Fibroblast of the conjunctiva (primary cell): ENCODE measurements at places on chromosomes 3 and 15.

- DNase-seq = no peak
Measured at GRCh38 chr3:52277972-52278509, 408 bp downstream of the WDR82 start.

DNA sequence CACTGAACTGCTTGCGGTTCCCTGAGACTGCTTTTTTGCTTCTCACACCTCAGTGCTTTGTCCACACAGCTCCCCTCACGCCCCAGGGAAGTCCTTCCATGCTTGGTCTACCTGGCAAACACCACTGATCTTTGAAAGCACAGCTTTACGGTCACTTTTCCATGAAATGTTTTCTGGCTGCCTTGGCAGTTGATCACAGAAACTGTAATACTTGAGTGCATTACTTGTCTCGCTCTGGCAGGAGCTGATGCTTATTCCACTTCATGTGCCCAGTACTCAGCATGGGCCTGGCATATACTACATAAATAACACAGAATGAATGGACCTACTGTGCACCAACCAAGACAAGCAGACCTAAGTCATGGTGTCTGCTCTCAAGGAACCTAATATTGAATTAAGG is 121.1 kb downstream of the MEX3B start:
- no peak for DNase-seq

DNA sequence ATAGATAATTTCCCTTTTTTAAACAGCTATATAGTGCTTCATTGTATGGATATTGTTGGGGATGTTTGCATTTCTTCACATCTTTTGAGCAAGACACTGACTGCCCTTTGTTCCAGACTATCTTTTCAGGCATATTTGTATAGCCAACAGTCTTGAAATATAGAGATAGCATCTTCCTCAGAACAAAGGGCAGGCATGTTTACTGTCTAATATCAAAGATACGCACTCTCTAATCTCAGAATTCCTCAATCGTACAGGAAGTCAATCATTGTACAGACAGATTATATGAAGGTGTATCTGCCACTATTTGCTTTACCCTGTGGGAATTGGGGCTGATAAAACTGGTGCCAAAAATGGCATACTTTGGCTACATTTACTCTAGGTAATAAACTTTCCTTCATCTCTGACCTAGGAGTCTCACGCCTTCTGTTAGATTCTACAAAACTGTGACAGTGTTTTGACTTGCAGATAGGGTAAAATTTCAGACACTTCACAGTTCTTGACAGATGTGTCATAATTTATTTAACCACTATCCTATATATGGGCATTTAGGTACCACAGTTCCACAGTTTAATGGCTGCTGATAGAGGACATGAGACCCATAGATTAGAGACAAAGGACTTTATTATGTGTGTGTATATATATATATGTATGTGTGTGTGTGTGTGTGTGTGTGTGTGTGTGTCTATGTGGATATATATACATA is 321.0 kb downstream of the IGSF11 start:
- no peak for DNase-seq

DNA sequence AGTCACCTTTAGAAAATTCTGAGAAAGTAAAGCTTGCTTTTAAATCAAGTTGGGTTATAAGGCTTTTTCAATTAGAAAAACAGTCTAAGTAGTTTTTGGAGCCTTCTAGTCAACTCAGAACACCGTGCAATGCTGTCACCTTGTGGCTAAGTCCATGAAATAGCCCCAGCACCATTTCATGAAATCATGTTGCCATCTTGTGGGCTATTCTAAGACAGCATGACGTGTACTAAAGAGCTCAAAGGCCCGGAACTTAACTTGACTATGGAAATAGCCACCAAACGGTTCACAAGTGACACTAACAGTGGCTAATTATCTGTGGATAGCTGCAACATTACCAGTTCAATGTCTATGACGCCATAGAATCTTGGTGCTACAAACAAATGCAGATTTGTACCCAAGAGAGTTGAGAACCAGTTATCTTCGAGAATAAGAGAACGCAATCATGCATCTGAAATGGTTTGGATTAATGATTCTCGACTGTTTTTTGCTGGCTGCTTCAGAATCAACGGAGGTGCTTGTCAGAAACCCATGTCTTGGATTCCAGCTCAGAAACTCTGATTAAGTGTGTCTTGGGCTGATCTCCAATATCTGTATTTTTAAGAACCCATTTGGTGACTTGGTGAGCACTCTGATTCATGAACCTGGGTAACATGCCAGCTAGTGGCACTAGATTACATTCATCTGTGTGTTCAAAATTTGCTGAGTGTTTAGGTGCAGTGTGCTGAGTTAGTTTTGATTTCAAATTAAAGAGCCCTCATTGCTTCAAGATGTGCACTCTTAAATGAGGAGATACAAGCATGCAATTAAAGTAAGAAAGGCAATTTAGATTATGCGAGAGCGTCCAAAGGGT is 111.2 kb upstream of the MCTP2 start:
- peak; percentile 83 for DNase-seq

DNA sequence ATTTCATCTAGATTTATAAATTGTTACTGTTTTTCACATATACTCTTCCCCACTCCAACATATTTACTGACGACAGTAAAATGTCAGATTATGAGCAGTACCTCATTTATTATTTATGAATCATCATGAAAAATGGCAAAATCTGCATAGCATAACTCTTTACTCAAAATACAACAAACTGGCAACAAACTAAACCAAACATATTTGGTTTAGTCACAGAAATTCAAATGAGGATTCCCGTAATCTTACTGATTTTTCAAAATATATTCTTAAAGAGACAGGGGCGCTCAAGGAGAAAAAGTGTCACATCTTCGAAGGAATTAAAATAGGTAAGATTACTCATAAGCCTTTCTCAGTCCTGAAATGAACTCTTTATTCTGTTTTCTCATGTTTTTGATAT is 3.0 kb upstream of the GPR87 start:
- DNase-seq = no peak

GRCh38 chr3:155449613-155450267 is 156.3 kb upstream of the STRIT1 start:
- DNase-seq = no peak

- no peak for DNase-seq
Measured at GRCh38 chr15:38243278-38244055, 9.2 kb upstream of the SPRED1 start.

DNA sequence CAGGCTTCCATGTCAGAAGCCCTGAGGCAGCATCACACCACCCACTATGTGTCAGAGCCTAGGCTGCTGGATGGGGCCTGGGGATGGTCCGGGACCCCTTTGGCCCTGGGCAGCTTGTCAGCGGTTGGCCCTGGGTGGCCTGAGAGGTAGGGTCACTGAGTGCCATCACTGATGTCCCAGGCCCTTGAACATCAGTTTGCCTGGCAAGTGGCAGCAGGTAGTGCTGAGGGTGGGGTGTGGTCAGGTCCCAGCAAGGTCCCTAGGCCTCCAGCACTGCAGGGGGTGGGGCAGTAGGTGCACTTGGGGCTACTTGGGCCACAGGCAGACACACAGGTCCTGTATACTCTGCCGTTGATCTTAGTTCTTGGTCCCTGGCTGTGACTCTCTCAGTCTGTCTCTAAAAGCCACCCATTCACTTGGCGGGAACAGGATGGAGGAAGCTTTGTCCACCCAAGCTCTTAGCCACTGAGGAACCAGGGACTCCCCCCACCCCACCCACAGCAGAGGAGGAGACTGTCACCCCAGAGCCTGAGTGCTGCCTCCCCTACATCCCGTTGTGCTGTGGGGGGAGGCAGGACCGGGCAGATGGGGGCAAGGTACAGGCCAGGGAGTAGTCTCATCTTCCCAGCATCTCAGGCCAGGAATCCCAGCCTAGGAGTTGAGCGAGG is 5.8 kb downstream of the GNAI2 start:
- no peak for DNase-seq

DNA sequence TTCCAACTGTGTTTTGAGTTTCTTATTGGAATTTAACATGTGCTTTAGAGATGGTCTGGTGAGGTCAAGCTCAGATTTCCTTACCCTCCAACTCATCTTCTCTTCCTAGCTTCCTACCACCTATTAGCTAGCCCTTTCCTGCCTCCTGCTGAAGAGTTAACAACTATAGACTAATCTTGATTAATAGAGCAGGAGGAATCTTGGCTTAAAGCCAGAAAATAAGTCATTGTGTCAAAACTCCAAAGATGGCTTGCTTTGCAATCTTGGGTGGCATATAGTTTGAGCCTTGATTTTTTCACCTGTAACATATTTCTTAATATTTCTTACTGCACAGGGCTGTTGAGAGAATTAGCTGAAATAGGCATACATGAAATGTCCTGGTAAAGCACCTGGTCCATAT is 27.3 kb downstream of the BCL2L10 start:
- DNase-seq = no peak

DNA sequence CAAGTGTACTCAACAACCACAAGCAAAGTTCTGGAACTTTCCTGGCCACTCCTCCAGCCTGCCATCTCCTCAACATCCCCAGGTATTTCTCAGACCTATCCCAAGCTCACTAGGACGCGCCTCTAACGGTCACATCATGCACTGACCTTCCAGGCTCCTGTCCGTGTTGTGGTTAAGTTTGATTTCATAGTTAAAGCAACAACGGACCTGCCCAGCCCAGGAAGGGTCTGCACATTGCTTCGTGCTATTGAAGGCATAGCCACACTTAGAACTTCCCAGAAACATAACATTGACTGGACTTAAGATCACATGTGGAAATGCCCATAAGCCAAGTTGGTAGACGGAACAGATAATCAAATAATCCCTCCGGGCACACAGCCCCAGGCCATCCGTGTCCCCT is 85.1 kb downstream of the OCA2 start:
- no peak for DNase-seq

DNA sequence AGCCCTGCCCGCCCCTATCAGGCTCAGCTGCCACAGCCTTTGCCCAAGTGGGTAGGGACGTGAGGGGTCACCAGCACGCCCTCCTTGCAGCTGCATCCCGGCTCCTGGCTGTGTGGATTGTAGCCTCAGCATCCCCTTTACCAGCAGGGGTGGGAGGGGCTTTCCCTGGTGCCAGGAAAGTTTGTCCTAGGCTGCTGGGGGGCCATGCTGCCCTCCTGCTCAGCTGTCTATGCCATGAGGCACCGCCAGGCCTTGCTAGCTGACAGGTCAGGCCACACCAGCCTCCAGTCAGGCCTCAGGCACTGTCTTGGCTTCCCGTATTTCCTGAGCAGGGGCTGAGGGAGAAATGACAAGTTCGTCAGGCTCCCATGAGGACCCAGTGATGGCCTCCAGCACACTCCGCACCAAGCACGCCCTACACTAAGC is 32.3 kb downstream of the TKT start:
- DNase-seq = no peak

- no peak for DNase-seq
Measured at GRCh38 chr3:10986592-10986991, 6.0 kb upstream of the SLC6A1 start.

DNA sequence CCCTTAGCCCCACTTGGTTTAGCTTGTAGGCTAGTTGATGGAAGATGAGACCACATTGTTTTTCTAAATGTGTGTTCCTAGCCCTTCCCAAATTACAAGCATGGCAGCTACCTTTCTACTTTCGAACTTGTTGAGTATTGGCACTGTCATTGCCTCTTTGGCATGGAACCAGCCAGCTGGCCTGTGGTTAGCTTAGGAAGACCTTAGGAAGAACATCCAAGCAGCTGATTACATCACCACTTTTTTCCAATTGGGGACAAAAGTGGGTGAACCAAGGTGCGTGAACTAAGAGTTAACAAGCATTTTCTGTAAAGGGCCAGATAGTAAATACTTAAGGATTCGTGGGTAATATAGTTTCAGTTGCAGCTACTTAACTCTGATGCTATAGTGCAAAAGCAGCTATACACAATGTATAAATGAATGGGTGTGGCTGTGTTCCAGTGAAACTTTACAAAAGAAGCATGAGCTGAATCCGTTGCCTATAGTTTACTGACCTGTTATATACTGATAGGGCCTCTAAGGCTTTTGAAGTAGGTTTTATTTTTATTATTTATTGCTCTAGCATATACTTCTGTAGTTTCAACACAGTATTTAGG is 8.5 kb downstream of the KLHL18 start:
- DNase-seq = no peak

- no peak for DNase-seq
Measured at GRCh38 chr3:129248286-129248979, 973 bp upstream of the COPG1 start.

DNA sequence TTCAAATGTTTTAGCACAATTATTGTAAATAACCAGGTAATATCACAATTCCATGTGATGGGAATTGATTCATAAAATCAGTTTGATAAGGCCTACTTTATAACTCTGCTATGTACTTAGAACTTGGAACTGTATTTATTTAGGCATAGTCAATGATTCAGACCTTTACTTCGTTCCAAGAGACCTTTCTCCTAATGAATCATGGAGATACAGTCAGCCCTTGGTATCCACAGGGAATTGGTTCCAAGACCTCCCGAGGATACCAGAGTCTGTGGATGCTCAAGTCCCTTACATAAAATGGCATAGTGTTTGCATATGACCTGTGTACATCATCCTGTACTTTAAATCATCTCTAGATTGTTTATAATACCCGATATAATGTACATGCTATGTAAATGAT is 60.8 kb upstream of the UMPS start:
- DNase-seq = peak; percentile 24

DNA sequence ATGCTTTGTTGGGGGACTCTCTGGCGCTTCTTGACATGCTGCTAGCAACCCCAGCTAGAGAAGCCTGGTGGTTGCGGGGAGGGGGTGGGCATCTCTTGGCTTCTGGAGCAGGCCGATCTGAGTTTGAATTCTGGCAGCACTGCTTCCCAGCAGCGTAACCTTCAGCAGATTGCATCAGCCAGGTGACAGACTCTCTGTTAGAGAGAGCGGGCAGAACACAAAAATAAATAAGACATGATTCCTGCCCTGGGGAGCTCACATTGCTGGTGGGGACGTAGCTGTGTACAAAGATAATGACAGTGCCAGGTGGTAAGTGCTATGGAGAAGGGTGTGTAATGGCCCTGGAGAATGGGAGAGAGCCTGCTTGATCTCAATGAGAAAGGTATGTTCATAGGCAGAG is 87.4 kb downstream of the THSD4 start:
- DNase-seq = no peak

GRCh38 chr3:158991146-158991705 is 189.4 kb downstream of the MFSD1 start:
- no peak for DNase-seq

DNA sequence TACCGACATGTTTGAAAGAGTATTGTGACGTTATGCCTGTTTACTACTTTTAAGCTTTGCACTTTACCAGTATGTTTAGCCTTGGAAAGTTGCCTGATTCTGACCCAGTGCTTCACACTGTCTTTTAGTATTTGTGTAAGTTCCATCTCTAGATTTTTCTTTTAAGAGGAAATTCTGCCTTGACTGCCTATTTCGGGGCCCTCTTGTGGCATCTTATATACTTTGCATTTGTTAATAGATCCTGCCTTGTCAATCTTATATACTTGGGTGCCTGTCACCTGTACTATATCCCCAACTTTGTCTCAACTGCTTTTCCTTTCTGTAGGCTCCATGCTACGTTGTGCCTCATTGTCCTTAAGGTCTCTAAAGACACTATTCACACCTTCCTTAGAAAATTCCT is 244.6 kb downstream of the STXBP5L start:
- no peak for DNase-seq
